CD4-positive, alpha-beta T cell (primary cell): ENCODE measurements at places on chromosomes 16 and 17.

DNA sequence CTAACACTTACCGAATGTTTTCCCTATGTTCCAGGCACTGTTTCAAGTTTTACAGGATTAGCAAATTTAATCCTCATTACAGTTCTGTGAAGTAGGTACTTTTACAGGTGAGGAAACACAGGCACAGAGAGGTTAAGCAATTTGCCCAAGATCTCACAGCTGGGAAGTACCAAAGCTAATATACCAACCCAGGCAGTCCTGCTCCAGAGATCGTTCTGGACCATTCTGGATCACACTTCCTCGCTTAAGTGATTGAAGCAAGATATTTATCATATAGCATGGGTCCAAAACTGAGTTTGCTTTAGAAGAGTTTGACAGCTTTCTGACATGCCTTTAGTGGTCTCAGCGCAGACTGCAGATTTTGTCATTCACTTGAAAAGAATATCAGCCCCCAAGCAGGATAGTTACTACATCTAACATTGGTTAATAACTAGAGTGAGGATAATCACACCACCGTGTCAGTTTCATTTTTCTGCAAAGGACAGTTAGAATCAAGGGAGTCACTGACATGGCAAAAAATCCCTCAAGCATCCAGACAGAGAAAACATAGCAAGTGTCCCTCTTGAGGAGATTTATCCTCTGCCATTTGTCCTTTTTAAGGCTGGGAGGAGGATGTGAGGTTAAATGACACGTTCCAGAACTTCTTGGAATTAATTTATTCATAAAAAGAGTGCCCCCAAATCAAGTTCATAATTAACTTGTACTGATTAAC, 5.1 kb downstream of the HS3ST3B1 start:
- DNase-seq: no peak

DNA sequence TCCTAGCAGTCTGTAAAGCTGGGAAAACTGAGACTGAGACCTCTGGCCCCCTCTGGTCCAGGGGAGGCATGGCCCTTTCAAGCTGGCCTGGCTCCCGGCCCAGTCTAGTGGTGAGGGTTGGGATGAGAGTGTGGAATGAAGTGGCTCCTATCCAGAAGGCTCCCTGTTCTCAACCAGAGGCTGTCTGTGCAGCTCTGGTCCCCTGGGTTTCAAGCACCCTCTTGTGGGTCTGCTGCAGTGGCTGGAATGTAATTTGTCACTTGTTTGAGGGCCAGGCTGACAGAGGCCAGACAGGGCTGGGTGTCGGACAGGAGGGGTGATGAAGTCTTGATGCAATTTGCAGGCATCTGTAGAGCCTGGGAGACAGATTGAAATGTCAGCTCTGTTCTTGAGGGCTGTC, 22.1 kb upstream of the PHF12 start:
- DNase-seq: no peak

GRCh38 chr16:70337814-70338213, 8.9 kb upstream of the DDX19A start:
- no peak for DNase-seq

GRCh38 chr17:81579821-81580321, 27.7 kb upstream of the FAAP100 start:
- no peak for DNase-seq

DNA sequence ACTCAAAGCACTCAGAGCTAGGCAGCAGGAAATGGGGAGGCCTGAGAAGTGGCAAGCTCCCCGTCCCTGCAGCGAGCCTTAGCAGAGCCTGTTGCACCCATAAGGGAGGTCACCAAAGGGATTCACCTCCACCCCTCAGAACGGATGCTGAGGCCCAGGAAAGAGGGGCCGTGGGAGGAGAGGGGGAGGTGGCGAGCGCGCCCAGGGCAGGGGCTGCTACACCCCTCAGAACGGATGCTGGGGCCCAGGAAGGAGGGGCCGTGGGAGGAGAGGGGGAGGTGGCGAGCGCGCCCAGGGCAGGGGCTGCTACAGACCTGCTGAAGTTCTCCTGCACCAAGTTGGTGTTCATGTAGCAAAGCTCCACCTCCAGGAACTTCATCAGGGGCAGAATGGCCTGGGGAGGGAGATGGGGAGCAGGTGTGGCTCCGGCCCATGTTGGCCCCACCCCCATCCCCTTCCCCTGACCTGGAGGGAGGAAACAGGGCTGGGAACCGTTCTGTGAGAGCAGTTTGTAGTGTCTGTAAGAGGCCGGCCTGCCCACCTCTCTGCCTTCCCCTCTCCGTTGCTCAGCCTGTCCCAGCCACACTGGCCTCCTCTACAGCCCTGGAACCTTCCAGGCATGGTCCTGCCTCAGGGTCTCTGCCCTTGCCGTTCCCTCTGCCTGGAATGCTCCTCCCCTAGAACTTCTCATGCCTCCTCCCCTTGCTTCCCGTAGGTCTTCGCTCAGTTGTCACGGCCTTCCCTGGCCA, 11.4 kb downstream of the UNC13D start:
- peak; percentile 44 for DNase-seq

DNA sequence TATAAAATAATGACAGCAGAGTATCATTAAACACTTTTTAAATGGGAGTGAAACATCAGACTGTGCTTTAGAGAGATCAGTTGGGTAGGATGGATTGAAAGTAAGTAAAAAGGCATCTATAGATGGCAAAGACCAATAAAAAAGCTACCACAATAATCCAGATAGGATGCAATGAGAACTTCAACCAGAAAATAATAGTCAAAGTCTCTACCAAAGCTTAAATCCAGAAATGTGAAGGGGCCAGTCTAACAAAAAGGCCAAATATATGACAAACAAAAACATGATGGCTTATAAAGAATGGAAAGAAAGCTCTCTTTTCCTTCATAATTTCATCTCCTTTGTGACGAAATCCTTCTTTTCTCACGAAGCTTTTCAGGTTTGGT, 12.3 kb downstream of the KANSL1 start:
- no peak for DNase-seq

DNA sequence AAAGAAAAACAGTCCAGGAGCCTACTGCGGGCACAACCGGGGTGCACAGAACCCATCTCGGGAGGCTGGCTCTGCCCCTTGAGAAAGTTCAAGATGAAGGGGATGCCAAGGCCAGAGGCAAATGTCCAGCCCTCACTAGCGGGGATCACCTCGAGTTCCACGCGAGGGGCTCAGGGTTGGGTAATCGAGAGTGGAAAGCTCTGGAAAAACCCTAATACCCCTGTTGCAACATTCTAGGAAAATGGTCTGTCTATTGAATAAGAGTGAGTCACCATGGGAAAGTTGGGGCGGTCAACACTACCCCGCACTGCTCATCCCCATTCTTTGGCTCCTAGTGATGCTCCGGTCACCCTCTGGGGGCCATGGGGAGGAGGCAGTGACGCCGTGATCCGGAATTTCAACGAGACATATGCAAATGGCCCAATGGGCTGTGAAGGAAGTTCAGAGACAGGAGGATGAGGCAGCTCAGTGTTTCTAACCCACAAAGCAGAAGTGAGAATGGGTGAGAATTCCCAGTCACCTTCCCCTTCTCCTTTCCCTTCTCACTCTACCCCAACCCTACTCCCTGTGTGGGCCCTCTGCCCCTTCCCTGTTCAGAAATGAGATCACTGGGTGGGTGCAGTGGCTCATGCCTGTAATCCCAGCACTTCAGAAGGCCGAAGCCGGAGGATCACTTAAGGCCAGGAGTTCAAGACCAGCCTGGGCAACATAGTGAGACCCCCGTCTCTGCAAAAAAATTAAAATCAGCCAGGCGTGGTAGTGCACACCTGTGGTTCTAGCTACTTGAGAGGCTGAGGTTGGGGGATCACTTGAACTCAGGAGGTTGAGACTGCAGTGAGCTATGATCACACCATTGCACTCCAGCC, 22.4 kb downstream of the SOCS3 start:
- DNase-seq: no peak

- no peak for DNase-seq
Measured at GRCh38 chr16:52548261-52549010, 1.5 kb upstream of the TOX3 start.

DNA sequence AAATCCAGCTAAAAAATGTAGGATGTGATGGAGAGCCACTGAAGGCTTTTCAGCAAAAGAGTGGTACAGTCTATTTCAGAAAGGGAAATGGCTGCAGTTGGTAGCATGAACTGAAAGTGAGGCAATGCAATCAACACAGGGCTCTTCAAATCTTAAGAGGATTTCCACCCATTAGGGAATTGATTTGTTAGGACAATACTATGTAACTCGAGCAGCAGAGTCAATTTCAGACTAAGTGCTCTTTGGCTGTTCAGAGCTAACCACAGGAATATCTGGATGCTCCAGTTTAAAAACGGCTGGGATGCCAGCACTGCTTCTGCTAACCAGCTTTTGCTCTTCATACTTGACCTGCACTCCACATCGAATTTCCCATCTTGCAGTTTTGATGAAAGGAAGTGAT, 24.6 kb downstream of the CACNG1 start:
- no peak for DNase-seq

DNA sequence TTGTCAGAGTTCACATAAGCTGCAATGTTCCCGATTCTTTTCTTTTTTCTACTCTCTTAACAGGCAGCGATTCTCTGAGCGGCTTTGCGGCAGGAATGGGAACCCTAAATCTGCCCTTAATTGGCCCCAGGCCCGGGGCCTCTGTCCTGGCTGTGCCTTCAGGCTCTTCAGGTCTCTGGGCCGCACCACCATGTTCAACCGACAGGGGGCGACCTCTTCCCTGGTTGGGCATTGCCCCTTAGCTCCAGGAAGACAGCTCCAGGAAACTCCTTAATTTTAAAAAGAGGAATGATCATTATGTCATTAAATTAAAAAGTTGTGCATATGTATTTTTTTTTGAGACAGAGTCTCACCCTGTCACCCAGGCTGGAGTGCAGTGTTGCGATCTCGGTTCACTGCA, 20.3 kb downstream of the CACNG5 start:
- peak; percentile 6 for DNase-seq

DNA sequence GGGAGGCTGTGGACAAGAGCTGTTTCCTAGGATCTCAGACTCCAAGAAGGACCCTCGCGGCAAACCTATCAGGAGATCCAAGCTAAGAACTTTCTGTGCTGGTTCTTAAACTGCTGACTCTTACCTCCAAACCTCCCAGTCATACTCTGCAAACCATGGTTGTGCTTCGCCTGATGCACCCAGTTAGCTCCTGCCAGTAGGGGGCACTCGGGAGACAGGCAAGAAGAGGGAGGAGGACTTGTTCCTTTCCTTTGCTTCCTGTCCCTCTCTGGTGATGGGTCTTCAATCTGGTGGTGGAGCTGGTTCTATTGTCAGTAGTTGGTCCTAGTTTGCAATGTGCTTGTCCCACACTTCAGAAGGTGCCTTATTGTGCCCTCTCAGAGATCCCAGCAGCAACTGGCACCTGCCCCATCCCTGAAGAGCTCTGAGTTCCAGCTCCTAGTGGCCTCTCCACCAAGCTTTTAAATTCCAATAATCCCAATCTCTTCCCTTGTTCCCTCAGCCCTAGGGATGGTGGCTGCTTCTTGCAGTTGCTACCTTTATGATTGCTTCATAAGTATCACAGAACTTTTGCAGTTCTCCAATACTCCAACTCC, 113.5 kb upstream of the RPL38 start:
- peak; percentile 18 for DNase-seq

DNA sequence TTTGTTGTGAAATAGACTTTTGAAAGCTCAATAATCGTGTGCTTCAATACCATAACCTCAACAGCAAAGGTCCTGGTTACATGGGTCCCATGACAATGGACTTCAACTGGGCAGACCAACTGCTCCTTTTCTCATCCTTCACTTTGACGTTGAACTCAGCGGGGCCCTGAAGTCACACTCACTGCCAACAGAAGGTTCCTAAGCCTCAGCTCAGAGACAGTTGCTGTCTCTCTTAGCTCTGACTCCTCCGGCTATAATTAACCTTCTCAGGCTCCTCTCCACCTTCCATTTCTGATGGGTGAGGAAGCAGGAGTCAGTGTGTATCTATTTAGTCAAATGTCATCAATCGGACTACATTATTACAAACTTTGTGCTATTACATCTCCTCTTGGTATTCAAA, 23.8 kb downstream of the MPP3 start:
- DNase-seq: no peak

DNA sequence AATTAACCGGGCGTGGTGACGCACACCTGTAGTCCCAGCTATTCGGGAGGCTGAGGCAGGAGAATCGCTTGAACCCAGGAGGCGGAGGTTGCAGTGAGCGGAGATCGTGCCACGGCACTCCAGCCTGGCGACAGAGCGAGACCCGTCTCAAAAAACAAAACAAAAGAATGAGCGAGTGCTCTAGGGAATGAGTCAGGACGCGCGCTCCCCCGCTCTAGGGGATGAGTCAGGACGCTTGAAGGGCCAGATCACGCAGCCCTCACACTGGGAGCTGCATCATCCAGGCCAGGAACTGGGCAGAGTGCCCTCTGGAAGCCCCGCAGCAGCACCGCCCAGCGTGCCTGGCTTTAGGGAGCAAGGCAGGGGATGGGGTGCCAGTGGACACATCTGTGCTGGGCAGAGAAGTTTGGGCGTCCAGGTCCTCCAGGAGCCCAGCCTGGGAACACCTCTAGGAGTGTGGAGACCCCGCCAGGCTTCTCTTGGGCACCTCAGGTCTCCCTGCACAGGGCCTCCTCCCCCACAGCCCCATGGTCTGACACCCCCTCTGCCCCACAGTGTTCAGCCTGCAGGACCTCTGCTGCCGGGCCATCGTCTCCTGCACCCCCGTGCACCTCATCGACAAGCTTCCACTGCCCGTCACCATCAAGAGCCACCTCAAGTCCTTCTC, 3.9 kb upstream of the WFIKKN1 start:
- DNase-seq: no peak

GRCh38 chr16:17691899-17692176, 221.1 kb upstream of the XYLT1 start:
- no peak for DNase-seq

GRCh38 chr17:57523926-57524632, 221.0 kb downstream of the CCDC182 start:
- DNase-seq: no peak

- DNase-seq: no peak
Measured at GRCh38 chr16:86549076-86549892, 5.8 kb downstream of the MTHFSD start.

DNA sequence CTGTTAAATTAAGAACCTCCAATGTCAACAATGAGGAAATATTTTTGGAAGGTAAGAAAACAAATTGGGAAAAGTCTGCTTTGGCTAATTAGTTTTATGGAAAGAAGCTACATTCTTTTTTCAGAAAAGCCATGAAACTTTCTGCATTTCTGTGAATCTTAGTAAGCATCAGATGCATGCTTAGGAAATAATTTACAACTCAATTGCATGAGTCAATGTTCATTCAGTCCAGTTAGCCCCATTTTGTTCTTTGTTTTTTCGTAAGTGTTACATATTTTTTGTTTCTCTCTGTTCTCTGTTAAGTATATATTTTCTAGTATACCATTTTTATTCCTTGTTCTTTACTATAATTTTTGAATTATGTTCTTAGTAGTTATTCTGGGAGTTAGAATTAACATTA, 195.2 kb upstream of the KIF2B start:
- DNase-seq: no peak

DNA sequence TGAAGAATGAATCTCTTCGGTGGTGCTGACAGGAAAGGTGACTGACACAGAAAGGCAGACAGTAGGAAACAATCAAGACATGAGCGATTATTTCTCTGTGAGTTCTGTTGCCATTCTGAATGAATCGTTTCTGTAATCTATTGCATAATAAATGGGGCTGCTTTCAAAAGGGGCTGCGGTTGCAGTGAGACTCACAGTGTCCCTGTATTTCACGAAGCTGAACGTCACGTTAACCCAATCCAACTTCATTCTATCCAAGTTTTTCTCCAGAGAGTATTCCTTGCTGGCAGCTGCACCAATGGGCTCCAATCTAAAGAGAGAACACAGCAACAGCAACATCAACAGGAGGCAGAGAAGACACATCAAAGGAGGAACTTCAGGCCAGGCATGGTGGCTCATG, 75.4 kb downstream of the DNAH3 start:
- DNase-seq: no peak
